CD4-positive, alpha-beta T cell (primary cell): ENCODE measurements at places on chromosomes 13 and 19.

- DNase-seq: no peak
These were observed 2859.0 kb upstream of the PCDH20 start for GRCh38 chr13:64274481-64275217.

- no peak for DNase-seq
These were observed 9.2 kb downstream of the SBNO2 start for GRCh38 chr19:1164684-1165531.

DNA sequence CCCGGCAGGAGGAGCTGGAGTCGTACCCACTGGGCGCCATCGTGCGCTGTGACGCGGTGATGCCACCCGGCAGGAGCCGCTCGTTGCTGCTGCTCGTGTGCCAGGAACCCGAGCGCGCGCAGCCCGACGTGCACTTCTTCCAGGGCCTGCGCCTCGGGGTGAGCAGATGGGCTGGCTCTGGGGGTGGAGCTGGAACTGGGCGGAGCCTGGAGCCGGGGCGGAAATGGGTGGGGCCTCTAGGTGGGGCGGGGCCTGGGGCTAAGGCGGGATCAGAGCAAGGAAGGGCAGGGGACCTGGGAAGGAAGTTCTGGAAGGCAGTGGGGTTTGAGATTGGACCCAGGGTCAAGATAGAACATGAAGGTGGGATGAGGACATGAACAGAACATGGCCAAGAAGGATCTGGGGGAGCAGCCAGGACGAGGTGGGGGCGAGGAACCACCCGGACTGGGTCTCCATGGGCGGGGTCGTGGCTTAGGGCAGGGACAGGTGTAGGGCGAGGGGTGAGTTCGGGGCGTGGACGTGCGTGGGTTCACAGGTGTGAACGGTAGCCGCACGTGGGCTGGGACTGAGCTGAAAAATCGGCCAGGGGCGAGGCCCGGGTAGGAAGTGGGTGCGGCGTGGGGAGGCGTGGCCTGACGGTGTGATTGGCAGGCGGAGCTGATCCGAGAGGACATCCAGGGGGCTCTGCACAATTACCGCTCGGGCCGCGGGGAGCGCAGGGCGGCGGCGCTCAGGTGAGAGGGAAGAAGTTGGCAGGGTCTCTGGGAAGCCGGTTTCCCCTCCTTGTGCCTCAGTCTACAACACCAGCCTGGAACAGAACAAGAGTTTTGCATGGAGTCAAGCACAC, 4.7 kb downstream of the EPS8L1 start:
- DNase-seq: peak; percentile 81

DNA sequence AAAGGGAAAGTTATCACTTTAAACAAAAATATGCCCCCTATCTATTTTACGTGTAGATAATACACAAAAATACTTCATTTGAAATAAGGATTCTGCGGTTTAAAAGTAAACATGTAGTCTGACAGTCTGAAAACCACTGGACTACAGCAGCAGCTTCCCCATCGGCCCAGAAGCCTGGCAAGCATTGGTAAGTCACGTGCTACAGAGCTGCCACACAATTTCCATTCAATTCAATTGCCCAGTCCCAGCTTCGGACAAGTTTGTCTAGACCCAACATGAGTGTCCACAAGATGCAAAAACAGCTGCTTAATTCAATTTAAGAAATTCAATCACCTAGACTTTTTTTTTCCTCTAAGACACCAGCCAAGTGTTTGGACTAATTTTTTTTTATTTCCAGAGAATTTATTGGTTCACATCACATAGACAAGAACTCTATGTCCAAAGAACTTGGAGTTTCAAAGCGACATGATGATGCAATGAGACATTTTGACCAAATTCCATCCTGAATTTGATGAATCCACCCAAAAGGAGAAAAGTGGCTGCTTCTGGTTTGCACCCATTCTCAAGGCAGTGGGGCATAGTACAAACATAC, 458.9 kb downstream of the COG6 start:
- no peak for DNase-seq

DNA sequence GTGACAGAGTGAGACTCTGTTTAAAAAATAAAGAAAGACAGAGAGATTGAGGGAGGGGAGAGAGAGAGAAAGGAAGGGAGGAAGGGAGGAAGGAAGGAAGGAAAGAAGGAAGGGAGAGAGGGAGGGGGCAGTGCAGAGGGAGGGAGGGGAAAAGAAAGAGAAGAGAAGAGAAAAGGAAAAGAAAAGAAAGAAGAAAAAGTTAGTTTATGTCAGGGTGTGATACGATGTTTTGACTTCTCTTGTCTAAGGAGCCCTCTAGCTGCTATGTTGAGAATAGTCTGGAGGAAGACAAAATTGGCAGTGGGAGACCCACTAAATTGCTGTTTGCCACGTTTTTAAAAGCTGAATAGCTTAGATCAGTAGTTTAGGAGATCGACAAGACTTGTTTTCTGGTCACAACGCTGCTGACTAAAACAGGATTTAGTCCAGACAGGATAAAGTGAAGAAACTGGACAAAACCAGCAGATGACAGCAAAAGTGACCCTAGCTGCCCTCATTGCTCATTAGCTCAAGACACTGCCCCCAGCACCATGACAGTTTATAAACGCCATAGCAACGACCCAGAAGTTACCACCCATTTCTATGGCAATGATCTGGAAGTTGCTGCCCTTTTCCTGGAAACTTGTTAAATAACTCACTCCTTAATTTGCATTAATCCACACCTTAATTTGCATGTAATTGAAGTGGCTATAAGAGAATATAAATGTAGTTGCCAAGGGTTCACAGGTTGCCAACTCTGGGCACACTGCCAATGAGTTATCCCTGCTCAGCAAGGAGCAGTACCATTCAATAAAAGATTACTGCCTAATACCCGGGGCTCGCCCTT, 11.1 kb downstream of the TEX101 start:
- peak; percentile 13 for DNase-seq
